ENCODE measurements at places on chromosomes 1 and 21.

- DNase-seq = no peak
These were observed at the start of gene CRABP2 for GRCh38 chr1:156705321-156705917. CRABP2 (minus strand) TSS chr1:156705583; CDS start chr1:156705446, 137 bp downstream.

GRCh38 chr21:41428847-41429246 is 2.8 kb downstream of the MX1 start:
- DNase-seq = no peak

DNA sequence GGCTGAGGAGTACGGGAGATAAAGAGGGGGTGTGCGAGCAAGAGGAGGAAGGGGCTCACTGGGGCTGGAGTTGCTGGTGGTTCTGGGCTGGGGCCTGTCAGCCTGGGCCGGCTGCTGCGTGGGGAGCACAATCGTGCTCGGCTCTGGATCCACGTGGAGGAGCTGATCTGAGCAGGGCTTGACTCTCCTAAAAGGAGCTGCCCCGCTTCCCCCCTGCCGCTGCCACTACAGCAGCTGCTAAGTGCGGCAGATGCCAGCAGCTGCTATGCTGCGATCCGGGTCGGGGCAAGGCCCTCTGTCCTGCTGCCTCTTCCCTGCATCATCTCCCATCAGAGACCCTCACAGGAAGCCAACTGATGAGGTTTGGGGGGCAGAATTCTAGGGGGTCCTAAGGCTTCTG is 165.9 kb downstream of the PCBP3 start:
- DNase-seq = no peak

- no peak for DNase-seq
These were observed 52.1 kb downstream of the SLC35D1 start for GRCh38 chr1:67001682-67002425.

- DNase-seq = peak; percentile 45
These were observed 50.2 kb upstream of the TSHB start for GRCh38 chr1:114979278-114979891.

- peak; percentile 98 for DNase-seq
These were observed 94.7 kb upstream of the ERRFI1 start for GRCh38 chr1:8120693-8121260.

GRCh38 chr21:31254131-31254530 is 89.9 kb downstream of the TIAM1 start:
- no peak for DNase-seq

- DNase-seq = no peak
These were observed 106.7 kb downstream of the SCMH1 start for GRCh38 chr1:41135196-41135947.

DNA sequence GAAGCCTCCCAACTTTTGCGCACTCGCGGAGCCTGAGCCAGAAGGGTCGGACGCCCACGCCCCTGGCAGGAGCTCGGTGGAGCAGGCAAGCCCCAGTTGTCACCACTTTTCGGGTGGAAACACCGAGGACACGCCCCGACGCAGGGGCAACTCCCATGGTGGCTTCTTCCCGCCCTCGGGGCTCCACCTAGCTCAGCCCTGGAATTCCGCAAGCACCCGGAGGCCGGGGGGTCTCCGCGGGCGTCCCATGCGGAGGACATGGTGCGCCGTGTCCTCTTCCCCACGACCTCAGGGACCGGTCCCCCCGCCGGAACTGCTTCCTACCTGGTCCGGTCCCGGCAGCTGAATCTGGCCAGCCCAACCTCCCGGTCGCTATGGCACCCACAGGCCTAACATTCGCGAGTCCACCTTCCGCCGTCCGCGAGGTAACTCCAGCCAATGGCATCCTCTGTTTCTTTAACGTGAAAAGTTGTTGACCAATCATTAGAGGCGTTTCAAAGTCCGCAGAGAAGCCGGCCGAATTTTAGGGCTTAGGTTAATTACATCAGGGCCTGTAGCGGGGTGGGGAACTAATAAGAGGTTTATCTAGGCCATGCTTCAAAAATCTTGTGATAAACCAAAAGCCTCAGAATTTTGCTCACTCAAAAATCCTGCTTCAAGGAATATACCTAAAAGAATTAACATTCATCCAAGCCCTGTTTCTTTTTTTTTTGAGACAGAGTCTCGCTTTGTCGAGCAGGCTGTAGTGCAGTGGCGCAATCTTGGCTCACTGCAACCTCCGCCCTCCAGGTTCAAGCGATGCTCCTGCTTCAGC is at the start of gene STPG1:
Gene STPG1, minus strand, starts transcription at position 433 of the 814 bp plus-strand sequence. CDS start 12,394 bp downstream, outside the sequence.
- DNase-seq = peak; percentile 88

GRCh38 chr1:117930484-117930883 is 945 bp downstream of the WDR3 start:
- DNase-seq = no peak

GRCh38 chr1:13590486-13590885 is 6.9 kb downstream of the PDPN start:
- DNase-seq = no peak

DNA sequence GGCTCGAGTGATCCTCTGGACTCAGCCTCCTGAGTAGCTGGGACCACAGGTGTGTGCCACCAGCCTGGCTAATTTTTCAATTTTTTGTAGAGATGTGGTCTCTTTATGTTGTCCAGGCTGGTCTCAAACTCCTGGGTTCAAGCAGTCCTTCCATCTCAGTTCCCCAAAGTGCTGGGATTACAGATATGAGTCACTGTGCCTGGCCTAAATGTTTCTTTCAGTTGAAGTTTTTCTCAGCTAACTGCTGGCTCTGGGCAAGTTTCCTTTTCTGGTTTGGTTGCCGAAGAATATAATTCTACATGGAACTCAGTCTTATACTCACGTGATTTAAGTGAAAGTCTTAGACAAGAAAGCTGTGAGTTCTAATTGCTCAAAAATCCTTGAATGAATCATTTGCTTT is 57.0 kb downstream of the SASS6 start:
- no peak for DNase-seq

GRCh38 chr1:200483491-200484143 is 73.8 kb upstream of the ZNF281 start:
- peak; percentile 77 for DNase-seq

DNA sequence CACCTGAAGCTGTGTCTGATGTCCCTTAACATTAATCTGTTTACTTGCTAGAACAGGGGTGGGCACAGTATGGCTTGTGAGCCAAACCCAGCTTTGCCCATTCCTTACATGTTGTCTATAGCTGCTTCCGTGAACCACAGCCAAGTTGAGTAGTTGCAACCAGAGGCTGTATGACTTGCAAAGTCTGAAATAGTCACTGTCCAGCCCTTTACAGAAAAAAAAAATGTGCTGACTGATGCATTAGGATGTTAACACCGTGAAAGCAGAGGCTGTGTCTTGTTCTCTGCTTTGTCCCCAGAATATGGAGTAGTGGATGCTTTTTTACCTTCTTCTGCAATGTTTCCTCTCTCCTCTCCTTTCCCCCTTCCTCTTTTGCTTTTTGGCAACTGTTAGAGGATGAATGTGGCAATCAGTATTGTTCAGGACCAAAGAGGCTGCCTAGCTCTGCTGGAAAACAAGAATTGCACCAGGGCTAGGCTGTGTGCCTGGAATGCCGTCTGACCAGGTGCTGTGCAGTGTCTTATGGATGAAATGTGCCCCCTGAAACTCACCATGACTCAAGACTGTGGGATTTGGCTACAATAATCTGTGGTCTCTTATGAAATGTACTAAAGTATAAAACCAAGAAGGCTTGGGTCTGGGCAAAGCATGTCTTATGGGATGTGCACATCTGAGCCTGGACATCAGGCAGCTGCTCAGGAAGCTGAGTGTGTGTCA is 79.6 kb upstream of the GCLM start:
- no peak for DNase-seq

GRCh38 chr1:246679794-246680177 is 44.4 kb upstream of the SCCPDH start:
- DNase-seq = no peak

DNA sequence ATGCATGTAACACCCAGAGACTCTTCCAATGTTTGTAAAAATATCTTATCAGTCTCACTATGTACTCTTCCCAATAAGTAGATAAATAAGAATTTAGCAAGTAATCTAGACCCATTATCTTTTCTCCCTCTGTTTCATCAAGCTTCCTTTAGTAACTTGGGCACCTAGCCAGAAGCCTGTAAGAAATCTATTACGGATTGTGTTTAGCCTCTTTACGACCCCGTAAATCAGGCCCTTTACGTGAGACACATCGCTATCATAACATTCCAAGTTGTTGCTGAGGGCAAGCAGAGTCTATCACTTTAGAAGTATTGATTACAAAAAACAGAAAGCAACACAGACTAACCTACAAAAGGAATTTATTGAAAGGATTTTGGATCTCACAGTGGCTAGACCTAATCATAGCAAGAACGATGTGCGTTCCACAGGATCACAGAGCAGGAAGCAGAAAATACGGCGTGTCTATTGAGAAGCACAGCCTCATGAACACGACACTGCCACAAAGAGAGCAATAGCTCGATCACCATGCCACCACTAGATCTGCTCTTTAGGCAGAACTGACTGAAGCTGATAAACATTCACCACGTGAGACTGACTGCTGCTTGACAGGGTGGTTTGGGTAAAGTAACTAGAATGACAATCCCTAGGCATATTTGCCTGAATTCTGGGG is 922.1 kb downstream of the AMY1C start:
- DNase-seq = no peak

DNA sequence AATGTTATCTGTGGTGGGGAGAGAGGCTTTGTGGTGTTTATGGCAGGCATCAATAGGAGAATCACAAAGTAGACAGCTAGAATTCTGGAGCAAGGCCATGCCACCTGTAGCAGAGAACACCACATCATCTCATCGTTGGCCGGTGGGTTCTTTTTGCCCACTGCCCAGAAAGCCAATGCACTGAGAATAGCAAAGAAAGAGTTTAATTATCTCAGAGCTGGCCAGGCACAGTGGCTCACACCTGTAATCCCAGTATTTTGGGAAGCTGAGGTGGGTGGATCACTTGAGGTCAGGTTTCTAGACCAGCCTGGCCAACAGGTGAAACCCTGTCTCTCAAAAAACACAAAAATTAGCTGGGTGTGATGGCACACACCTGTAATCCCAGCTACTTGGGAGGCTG is 99.2 kb upstream of the COG2 start:
- DNase-seq = no peak

GRCh38 chr1:96989302-96989701 is 267.7 kb downstream of the PTBP2 start:
- no peak for DNase-seq

- DNase-seq = peak; percentile 5
These were observed 5.5 kb downstream of the TLR5 start for GRCh38 chr1:223137455-223138085.

DNA sequence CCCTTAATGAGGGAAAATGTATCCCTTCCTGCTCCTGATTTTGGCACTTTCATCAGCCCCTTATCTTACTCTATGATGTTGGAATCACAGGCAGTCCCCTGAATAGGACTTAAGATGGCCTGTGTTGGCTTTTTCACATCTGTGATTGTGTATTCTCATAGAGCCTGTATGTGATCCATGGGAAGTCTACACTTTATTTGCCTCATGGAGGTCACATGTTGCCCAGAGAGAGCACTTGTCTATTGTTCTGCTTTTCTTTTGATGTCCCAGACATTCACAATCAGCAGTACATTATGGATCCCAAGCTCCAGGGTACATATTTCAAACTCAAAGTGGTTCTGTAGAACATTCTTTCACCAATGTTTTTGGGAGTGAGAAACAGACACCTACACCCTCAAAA is 885.2 kb upstream of the ADGRL2 start:
- DNase-seq = no peak

DNA sequence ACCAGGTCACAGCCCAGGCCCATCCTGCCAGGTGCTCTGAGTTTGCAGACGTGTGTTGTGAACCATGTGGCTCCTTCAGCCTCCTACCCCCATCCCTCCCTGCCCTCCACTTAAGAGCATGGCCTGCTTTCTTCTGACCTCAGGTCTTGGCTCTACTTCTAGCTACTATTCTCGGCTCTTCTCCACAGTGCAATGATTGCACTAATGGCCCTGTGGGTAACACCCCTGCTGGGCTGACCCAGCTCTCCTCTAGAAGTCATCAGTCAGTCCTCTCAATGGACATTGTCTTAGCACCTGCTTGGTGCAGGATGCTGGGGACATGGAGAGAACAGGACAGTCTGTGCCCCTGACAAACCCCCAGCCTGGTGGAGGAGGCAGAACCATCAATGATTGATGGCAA is 22.2 kb upstream of the IFFO2 start:
- DNase-seq = no peak

GRCh38 chr1:33602271-33602670 is 129.8 kb downstream of the ZSCAN20 start:
- no peak for DNase-seq

GRCh38 chr1:58392083-58392482 is 154.4 kb downstream of the OMA1 start:
- DNase-seq = no peak

GRCh38 chr21:30793581-30794314 is 19.3 kb downstream of the KRTAP8-1 start:
- no peak for DNase-seq
